ENCODE measurements at places on chromosomes 5 and 9. TPM values are rescaled to one million over a fixed set of nuclear protein-coding genes. Genes with fewer than 3 reads are reported as not detected.

GRCh38 chr5:59790376-59790775 is 103.2 kb downstream of the PDE4D start:
- DNase-seq, result no peak

- DNase-seq, result no peak
Observed at GRCh38 chr5:110853267-110853666, 114.5 kb downstream of the SLC25A46 start.

DNA sequence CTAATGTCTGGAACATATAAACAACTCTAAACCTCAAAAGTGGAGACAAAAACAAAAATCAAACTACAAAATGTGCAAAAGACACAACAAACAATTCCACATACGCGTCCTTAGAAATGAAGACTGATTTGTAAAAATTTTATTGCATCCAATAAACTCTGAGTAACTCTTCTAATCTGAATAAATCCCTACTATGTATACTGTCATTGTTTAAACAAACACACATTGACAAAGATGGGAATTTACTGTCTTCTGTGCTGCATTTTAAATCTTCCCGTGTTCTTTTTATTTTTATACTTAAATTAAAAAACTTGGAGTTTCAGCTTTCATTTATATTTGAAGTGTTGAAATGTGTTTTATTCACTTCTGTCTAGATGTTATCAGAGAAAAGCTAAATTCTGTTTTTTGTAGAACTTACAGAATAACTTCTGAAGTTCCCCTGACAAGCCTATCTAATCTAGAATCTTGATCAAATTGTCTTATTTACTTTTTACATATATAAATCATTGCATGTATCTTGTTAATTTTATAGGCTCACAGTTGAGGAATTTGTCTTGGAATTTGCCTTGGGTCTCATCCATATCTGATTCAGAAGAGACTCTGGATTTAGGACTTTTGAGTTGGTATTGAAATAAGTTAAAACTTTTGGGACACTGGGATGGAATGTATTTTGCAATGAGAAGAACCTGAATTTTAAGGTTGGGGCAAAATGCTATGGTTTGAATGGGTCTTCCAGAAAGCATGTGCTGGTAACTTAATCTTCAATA is 2064.4 kb upstream of the C9orf72 start:
- DNase-seq, result no peak

- no peak for DNase-seq
Observed at GRCh38 chr9:137323531-137324331, 21.7 kb upstream of the NRARP start.

- DNase-seq, result no peak
Observed at GRCh38 chr9:88197781-88198340, 59.6 kb upstream of the SPATA31C2 start.

- no peak for DNase-seq
Observed at GRCh38 chr5:16687898-16688297, 71.1 kb upstream of the RETREG1 start.

- DNase-seq, result no peak
Observed at GRCh38 chr5:32928761-32929160, 217.6 kb downstream of the NPR3 start.

GRCh38 chr9:68614121-68614520 is 73.4 kb upstream of the TMEM252 start:
- DNase-seq, result no peak

- DNase-seq, result no peak
Observed at GRCh38 chr9:28120184-28120583, 546.9 kb upstream of the C9orf72 start.

DNA sequence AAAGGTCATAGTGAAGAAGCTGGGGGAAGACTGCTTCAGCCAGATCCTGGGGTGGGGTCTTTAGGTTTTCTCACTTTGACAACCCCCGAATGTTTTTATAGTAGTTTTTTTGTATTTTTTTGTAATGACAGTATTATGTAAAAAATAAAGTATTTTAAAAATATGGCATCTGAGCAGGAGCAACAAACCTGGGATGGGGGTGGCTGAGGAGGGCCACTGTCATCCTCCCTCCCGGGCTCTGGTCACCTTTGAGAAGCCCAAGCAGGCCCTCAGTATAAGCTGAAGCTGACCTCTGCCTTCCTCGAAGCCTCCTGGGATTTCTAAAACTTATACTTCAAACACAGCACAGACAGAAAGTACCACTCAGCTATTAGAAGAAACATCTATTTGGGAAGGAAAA is 8.7 kb downstream of the DNAJB5 start:
- no peak for DNase-seq

- DNase-seq, result no peak
Observed at GRCh38 chr5:95365302-95366095, 25.7 kb upstream of the FAM81B start.

DNA sequence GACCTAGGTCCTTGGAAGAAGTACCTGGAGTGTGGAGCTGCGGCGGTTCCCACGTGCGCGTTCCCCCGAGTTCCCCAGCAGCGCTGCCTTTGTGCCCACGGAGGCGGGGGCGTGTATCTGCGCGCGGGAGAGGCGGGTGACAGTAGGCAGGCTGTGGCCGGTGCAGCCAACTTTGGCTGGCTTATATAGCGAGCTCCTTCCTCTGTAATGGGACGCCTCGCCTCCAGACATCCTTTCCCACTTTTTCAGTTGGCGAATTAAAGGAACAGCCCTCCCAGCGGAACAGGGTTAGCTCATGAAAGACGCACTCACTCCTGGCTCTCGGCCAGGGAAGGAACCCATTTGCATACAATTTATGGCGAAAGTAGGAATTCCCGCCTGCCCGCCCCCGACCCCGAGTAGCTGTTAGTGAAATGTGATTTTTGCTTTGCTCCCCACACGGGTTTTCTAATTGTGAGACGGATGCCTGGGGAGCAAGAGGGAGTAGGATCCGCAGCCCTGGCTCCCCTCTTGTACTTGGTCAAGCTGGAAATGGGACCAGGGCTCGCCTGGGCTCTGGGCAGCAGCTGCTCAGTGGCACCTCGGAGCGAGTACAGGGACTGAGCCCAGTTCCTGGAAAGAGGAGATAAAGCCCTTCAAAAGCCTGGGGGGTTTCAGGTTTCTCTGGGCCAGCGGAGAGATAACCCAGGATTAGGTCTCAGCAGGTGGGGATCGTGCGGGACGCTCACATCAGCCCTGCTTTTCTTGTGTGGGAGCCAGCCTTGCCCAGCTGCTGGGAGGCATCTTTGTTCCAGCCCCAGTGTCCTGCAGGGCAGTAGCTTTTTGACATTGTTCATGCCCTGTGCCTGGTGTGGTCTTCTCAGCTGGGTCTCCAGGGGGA is at the start of gene TNC:
Gene TNC (minus strand): TSS at position 159 of the 880 bp plus-strand sequence. CDS start 27,139 bp downstream, outside the sequence.
- DNase-seq, result peak; percentile 82

GRCh38 chr5:72956324-72957140 is 691 bp downstream of the FCHO2 start:
- peak; percentile 60 for DNase-seq

- no peak for DNase-seq
Observed at GRCh38 chr9:99878651-99879050, 27.8 kb upstream of the STX17 start.

The SLC4A9 gene
- total RNA-seq, result 0.09 TPM

The FOXD4L6 gene
- total RNA-seq, result not detected

The KCNIP1 gene
- total RNA-seq, result not detected

The LRRC19 gene
- not detected for total RNA-seq

The CAVIN4 gene
- total RNA-seq, result 38.0 TPM

The ROPN1L gene
- 0.31 TPM for total RNA-seq

The PIP5KL1 gene
- total RNA-seq, result 0.50 TPM

The GPR151 gene
- not detected for total RNA-seq

The PCDHA5 gene
- not detected for total RNA-seq

The CMYA5 gene
- 773 TPM for total RNA-seq

The SPINK6 gene
- not detected for total RNA-seq

Measured in left cardiac atrium (tissue), 4 donors.